H9 (cell line): ENCODE measurements at places on chromosomes 1 and 21. TPM values are rescaled to one million over a fixed set of nuclear protein-coding genes. Genes with fewer than 3 reads are reported as not detected.

The OR10Z1 gene
- not detected in 2 replicates for total RNA-seq

The RABGGTB gene
- total RNA-seq, result 151 and 162 TPM in 2 replicates

- no peak for DNase-seq
Observed at GRCh38 chr1:25192154-25192553, 40.1 kb downstream of the SYF2 start.

- no peak for DNase-seq
Observed at GRCh38 chr1:231187571-231187970, 25.7 kb downstream of the TRIM67 start.

DNA sequence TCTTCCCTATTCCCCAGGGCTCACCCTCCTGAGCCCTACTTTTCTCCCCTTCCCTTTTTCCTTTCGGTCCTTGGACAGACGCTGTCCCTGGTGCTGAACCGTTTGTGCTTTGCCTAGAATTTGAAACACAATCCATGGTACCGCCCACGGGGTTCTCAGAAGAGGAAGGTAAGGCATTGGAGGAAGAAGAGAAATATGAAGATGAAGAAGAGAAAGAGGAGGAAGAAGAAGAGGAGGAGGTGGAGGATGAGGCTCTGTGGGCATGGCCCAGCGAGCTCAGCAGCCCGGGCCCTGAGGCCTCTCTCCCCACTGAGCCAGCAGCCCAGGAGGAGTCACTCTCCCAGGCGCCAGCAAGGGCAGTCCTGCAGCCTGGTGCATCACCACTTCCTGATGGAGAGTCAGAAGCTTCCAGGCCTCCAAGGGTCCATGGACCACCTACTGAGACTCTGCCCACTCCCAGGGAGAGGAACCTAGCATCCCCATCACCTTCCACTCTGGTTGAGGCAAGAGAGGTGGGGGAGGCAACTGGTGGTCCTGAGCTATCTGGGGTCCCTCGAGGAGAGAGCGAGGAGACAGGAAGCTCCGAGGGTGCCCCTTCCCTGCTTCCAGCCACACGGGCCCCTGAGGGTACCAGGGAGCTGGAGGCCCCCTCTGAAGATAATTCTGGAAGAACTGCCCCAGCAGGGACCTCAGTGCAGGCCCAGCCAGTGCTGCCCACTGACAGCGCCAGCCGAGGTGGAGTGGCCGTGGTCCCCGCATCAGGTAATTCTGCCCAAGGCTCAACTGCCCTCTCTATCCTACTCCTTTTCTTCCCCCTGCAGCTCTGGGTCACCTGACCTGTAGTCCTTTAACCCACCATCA, 10.4 kb downstream of the BCAN start:
- DNase-seq, result peak; percentile 64

- no peak for DNase-seq
Observed at GRCh38 chr1:40386796-40387195, 13.3 kb downstream of the SMAP2 start.

- no peak for DNase-seq
Observed at GRCh38 chr1:22778862-22779520, 68.4 kb downstream of the EPHB2 start.

- no peak for DNase-seq
Observed at GRCh38 chr1:51856745-51857144, 21.8 kb downstream of the NRDC start.

GRCh38 chr1:228848406-228848805, 113.1 kb downstream of the RHOU start:
- DNase-seq, result no peak
